ENCODE measurements at places on chromosomes 16 and 17. TPM values are rescaled to one million over a fixed set of nuclear protein-coding genes. Genes with fewer than 3 reads are reported as not detected.

- DNase-seq, result no peak
Measured at GRCh38 chr17:381516-381915, 28.9 kb upstream of the RPH3AL start.

DNA sequence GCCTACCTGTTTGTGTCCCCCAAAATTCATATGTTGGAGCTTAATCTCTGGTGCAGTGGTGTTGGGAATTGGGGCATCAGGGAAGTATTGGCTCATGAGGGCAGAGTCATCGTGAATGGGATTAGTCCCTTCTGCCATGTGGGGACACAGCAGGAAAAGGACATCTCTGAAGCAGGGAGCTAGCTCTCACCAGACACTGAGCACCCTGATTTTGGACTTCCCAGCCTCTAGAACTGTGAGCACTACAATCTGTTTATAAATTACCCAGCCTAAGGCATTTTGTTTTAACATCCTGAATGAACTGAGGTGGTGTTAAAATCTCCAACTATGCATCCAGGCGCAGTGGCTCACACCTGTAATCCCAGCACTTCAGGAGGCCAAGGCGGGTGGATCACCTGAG, 206.0 kb downstream of the SEC14L1 start:
- DNase-seq, result no peak

GRCh38 chr17:76147211-76148014, 6.4 kb upstream of the FOXJ1 start:
- no peak for DNase-seq

The SPNS2 gene
- 0.48 TPM for polyA plus RNA-seq

- no peak for DNase-seq
Measured at GRCh38 chr16:1713331-1713730, 7.3 kb downstream of the MAPK8IP3 start.

GRCh38 chr16:85650844-85651628, 37.7 kb downstream of the GINS2 start:
- peak; percentile 76 for DNase-seq

GRCh38 chr17:19630661-19631060, 17.9 kb upstream of the ALDH3A2 start:
- DNase-seq, result no peak

The NECAB2 gene
- 1.6 TPM for polyA plus RNA-seq

The NPIPB6 gene
- 0.58 TPM for polyA plus RNA-seq

- DNase-seq, result no peak
Measured at GRCh38 chr16:3576211-3576610, 992 bp downstream of the NLRC3 start.

DNA sequence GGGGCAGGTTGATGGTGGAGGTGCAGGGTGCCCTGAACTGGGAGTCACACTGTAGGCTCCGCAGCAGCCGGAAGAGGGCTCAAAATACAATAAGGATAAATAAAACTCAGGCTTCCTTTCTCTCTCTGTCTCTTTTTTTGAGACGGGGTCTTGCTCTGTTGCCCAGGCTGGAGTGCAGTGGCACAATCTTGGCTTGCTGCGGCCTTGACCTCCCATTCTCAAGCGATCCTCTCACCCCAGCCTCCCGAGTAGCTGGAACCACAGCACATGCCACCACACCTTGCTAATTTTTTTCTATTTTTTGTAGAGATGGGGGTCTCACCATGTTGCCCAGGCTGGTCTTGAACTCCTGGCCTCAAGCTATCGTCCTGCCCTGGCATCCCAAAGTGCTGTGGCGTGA, 32.9 kb upstream of the NPTX1 start:
- no peak for DNase-seq

The PSME3 gene
- 118 TPM for polyA plus RNA-seq

DNA sequence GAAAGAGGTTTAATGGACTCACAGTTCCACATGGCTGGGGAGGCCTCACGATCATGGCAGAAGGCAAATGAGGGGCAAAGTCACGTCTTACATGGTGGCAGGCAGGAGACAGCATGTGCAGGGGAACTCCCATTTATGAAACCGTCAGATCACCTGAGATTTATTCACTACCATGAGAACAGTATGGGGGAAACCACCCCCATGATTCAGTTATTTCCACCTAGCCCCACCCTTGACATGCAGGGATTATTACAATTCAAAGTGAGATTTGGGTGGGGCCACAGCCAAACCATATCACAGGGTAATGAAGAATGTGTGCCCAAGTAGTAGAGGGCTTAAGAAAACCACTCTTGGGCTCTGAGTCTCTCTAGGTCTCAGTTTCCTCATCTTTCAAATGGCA, 85.1 kb downstream of the PRKCB start:
- DNase-seq, result no peak

- no peak for DNase-seq
Measured at GRCh38 chr16:9251026-9251425, 159.6 kb downstream of the HAPSTR1 start.

The PLEKHG4 gene
- 38.6 TPM for polyA plus RNA-seq

The EXOC3L1 gene
- 12.2 TPM for polyA plus RNA-seq

GRCh38 chr16:65314627-65315008, 192.8 kb upstream of the CDH11 start:
- DNase-seq, result no peak

The STH gene
- polyA plus RNA-seq, result not detected

The ZSCAN10 gene
- polyA plus RNA-seq, result not detected

- no peak for DNase-seq
Measured at GRCh38 chr16:79089735-79090284, 510.7 kb downstream of the MAF start.

All from ovary (tissue), 10 donors.